Kasumi-1 (cell line): ENCODE measurements at places on chromosomes 7 and 10.

DNA sequence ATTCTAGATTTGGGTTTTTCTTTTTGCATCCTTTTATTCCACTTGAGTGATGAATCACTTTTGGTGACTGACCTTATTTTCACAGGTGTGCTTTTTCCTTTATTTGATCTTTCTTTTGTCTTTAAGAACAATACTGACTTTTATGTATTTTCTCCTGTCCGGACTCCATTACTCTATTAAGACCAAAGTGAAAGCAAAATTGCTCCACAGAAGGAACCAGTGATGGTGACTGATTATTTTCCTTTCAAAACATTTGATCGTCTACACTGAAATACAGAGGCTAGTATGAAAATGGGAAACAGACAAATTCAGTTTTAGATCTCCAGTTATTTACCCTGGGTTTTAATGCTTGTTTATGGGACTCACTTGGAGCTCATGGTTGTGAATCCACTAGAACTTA is 15.5 kb downstream of the EXOC4 start:
- DNase-seq, result no peak

DNA sequence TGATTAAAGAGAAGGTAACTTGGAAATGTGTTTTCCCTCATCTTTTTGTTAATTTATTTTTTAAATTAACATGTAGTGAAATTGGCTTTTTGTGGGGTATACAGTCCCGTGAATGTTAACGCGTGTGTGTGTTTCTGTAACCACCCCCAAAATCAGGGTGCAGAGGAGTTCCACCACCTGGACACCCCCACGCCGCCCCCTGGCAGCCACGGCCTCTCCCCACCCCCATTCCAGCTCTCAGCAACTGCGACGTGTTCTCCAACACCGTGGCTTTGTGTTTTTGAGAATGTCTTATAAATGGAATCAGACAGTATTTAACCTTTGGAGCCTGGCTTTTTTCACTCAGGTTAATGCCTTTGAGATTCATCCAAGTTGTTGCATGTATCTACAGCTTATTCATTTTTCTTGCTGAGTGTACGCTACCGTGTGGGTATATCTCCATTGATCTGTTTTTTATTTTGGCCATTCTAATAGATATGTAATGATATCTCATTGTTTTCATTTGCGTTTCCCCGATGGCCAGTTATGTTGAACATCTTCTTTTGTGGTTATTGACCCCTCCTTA is 218.8 kb downstream of the EBF3 start:
- DNase-seq, result no peak

DNA sequence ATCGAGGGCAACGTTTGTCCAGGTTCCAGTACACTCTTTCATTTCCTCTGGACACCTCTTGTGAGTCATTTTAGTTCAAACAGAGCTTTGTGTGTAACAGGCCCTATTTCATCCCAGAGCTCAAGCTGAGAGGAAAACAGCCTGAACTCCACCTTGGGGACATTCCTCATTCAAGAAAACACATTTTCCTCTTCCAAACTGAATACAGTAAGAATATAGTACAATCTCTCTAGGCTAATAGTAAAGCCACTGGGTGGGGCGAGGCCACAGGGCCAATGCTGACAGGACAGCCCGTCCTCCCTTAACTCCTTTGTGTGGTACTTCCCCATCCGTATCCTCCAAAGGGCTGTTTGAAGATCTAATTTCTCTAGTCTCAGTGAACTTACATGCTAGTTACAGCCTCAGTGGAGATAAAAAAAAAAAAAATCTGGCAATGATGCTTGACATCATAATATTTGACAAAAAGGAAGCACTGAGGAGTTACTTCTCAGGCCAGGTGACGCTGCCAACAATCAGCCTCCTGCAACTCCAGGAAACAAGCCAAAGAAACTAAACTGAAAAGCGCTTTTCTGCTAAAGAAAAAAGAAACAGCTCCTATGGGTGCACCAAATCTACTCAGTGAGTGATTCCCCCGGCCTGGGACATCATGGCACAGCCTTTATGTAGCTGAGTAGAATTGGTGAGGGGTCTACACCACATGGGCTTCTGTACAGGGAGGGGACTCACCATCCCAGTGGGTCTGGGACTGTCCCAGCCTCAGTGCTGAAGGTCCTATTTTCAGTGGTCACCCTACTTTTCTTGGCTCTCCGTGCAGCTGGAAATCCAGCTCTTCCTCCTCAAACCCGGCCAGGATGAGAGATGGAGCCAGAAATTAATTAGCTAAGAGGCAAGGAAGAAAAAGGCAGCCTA is 238.2 kb upstream of the NEBL start:
- DNase-seq, result no peak

GRCh38 chr7:69411018-69411417 is 187.3 kb upstream of the AUTS2 start:
- no peak for DNase-seq

DNA sequence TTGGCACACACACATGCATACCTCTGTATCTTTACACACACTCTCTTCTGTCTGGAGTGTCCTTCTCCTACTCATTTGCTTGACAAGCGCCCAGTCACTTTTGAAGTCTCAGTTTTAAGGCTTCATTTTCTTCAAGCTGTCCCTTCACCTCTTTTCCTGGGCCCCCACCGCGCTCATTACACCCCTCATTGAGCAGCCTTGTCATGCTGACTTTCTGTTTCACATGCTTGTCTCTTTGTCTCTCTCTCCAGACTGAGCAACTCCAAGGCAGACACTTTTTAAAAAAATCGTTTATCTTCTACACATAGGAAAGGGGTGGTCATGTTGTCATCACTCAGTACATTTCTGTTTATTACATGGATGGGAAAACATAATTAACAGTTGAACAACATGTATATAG is 225.2 kb upstream of the FZD1 start:
- no peak for DNase-seq

DNA sequence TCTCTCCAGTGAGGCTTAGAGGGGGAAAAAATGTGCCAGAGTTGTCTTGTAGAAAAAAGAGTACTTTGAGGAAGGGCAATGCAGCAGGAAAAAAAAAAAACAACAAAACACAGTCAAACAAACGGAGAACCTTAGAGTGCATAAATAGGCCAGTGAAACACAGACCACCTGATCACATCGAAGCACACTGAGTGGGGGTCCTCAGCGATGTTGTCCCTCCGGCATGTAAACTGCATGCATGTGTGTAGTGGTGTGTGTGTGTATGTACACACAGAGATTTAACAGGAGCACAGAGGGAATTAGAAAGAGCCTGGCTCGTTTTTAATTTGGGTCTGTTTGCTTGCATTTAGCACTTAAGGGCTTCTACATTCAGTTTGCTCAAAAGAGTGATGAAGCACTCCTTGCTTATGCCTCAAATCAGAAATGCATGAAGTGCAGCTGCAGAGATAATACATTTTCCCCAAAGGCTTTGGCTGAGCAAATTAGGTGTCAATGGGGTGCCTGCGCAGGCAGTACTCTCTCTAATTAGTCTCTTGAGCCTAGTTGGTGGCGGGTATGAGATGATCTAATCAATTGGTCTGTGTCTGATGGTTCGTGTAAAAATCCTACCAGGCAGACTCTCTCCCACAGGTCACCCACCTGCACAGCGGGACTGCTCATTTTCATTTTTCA is 62.7 kb upstream of the FZD1 start:
- DNase-seq, result no peak

- no peak for DNase-seq
Measured at GRCh38 chr10:75018686-75019307, 92.7 kb upstream of the SAMD8 start.

- DNase-seq, result no peak
Measured at GRCh38 chr10:132728321-132728720, 57.6 kb downstream of the NKX6-2 start.

DNA sequence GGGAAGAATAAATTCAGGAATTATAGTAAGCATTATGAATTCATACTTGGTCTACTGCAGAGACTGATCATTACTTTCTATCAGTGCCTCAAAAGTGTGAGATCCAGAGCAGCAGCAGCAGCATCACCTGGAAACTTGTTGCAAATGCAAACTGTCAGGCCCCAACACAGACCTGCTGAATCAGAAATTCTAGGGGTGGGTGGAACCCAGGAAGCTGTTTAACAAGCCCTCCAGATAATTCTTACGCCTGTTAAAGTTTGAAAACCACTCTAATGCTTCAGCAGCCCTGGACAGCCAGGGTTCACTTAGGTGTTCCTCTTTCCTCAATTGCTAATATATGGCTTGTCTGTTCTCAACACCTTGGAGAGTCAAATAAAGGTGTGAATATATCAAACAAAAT is 19.5 kb downstream of the CACUL1 start:
- no peak for DNase-seq

GRCh38 chr10:59387951-59388670 is 25.8 kb upstream of the FAM13C start:
- no peak for DNase-seq

DNA sequence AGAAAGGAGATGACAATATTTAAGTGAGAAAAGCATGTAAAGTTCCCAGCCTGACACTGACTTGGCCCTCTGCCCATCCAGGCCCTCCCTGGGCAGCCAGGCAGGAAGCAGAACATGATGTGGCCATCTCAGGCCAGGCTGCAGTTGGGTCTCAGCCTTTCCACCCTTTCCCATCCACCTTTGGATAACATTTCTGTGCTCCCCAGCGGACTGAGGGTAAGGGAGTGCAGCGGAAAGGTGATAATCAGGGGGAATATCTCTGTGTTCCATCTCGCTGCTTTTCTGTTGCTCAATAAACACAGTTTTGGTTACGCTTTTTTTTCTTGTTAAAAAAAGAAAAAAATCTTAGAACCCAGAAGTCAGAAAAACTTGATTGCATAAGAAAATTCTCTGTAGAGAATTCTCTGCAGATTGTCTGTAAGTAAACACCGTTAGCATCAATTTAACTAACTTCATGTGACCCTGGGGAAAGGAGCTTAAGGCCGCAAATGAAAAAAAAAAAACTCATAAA is 37.2 kb upstream of the TARP start:
- DNase-seq, result peak; percentile 36

- no peak for DNase-seq
Measured at GRCh38 chr10:102407425-102408130, 11.0 kb downstream of the PSD start.
